NCI-H187 treated with DMSO at 0.1 percent for 48 hours (cell line): ENCODE measurements at places on chromosomes 2 and 18.

DNA sequence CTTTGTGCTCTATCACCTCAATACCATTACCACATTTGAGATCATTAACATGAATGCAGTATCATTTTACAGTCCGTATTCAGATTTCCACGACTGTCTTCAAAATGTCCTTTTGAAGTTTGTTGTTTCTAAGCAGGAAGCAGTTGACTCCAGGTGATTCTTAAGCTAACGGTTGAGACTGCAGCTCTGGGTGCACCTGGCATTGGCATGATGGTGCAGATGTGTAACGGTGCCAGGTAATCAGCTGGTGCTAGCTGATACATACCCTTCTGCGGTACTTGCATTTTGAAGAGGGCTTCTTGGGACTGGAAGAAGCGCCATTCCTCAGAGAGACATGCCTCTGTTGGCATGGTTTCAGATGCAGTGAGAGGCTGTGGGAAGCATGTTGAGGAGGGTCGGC is 19.5 kb downstream of the SIGLEC15 start:
- DNase-seq = peak; percentile 5

DNA sequence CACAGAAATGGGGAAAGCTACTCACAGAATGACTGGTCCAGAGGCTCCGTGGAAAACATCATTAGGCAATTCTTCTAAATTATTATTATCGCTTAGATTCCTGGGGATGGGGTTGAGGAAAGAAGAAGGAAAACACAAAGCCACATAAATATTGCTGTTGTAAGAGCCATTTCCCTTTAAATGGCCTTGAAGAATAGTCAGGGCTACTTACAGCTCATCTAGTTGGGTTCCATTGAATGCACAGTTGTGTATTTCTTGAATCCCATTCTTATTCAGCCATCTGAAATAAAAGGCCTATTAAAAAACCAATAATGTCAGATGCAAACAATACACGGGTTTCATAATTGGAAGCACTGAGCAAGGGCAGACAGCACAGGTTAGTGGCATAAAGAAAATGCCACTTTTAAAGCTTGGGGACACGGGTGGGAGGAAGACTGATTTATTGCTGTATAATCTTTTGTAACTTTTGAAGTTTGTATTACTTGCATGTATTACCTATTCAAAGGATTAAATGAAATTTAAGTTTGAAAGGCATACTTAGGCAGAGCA is 171.4 kb downstream of the FSHR start:
- no peak for DNase-seq

GRCh38 chr2:98518101-98518500 is 73.4 kb downstream of the INPP4A start:
- no peak for DNase-seq

GRCh38 chr2:67135208-67135607 is 261.9 kb upstream of the ETAA1 start:
- no peak for DNase-seq

DNA sequence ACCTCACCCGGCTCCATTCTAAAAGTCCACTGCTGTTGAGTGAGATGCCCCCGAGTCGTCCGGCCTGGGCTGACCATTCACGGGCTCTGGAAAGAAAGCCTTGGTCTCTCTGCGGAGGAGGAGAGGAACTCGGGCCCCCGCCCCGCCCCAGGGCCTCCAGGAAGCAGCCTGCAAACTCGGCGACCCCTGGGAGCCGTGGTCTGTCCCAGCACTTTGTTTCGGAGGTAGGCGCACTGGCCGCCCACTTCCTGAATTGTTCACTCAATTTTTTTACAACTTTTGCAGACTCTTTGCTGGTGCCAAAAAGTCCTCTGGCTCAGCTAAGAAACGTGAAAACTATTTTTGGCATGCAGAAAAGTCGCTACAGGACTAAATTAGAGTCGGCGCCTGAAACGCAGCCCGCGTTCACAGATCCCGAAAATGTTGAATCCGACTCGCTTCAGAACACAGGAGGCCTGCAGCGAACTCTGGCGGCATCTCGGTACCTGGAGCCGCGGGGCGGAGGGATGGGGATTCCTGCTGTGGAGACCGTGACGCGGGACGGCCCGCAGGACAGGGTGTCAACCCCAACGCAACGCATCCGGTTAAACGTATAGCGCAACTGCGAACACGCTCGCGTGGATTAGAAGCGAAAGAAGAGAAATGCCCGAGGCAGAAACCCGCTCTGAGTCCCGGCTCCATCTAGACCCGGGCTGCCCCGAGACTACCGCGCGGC is 1.5 kb downstream of the PXDN start:
- no peak for DNase-seq

GRCh38 chr18:49360582-49360981 is 99.9 kb downstream of the DYM start:
- no peak for DNase-seq

GRCh38 chr2:225354281-225354774 is 45.2 kb upstream of the NYAP2 start:
- DNase-seq = no peak

GRCh38 chr2:12347066-12347493 is 369.7 kb upstream of the TRIB2 start:
- DNase-seq = no peak

- no peak for DNase-seq
Measured at GRCh38 chr18:58813105-58813504, 51.6 kb upstream of the ZNF532 start.

DNA sequence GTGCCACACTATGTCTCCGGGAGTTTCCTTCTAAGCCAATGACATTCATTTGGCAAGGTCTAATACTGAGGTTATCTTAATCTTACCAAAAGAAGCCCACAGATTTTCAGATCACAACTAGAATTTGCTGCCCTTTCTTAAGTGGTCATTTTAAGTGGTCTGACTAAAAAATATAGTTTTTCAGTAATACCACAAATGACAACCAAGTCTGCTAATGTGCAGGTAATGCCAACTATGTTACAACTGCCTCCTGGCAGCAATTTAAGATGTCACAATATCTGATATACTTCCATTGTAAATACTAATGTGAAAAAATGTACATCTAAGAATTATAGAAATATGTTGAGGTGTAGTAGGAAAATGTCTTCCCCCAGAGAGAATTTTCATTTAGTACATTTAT is 49.3 kb downstream of the USP37 start:
- DNase-seq = no peak

DNA sequence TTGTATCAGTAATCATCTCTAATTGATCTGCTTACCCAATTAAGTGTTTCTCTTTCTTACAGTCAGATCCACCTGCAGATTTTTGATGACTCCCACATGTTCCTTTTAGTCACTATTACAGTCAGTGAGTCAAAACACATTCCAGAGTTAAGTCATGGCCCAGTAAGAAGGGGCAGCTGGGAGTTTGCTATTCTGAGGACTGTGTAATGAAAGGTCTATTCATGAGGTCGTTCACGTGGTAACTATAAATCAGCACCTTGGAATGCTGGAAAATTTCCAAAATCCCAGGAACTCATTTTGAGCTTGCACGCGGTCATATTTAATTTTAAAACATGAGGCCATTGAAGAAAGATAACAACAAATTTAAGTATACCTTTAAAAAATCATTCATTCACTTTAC is 252.5 kb downstream of the XIRP2 start:
- no peak for DNase-seq

DNA sequence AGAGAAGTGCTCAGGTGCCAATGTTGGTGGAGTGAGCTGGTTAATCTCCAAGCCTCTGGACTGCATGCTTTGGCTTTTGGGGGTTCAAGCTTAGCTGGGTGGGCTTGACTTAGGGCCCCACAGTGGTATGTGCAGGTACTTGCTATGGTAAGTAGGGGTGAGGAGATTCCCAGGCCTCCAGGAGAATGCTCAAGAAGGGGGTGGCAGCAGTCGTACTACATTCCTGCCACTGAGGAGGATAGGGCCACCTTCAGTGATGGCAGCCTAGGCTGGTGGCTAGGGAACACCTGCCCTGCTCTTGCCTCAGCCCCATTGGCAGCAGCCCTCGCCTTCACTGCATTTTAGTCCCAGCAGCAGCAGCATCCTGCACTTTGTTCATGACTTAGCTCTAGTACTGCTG is 55.6 kb upstream of the MYL1 start:
- no peak for DNase-seq

- DNase-seq = no peak
Measured at GRCh38 chr2:35891936-35892335, 463.6 kb upstream of the CRIM1 start.

DNA sequence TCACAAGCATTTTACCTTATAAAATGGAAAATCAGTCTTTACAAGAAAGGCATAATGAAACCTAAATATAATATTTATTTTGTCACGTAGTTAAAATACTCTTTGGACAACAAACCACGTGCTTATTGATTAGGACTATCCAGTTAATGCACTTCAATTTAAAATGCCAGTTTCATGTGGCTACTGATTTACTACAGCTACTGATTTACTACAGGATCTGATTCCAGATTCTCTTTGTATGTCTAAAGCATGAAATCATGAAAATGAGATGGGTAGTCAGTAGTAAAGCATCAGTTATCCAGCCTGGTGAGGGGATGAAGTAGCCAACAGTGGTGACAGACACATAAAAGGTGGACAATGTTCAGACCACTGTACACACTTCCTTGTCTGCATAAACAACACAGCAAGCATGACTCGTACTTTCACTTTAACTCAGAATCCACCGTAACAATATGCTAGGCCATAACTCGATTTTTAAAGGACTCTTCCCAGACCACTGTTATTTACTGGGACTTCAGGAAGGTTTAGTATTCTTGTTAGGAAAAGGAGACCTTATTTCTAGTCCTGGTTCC is 24.9 kb downstream of the ACAA2 start:
- DNase-seq = no peak

GRCh38 chr2:17430326-17430725 is 87.9 kb downstream of the RAD51AP2 start:
- no peak for DNase-seq

DNA sequence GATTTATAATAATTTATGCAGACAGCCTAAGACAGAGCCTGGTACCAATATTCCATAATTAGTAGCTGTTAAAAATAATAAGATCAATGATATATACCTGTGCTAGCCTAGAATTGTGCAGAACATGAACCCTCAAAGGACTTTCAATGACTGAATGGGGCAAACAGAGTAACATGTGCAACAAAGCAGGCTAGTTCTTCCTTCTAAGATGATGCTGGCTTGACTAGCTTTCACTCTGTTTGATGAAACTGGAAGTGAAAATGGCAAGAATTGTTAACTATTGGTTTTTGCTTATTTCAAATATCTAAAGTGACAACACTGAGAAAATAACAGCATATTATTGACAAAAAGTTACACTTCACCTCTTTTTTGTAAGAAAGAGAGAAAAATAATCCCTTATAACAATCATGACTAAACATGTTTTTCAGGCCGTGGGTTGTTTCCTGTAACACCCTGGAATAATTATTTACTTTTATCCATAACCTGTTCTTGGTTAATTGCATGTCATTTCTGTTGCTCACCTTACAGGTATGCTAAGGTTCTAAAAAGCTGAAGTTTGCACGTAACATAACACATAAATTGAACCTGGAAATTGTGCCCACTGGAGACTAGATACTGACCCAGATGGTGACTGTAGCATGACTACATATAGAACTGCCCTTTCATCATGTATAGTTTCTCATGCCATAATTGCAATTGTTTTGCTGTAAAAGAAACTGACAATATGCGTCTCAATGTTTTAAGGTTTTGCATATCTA is 108.7 kb downstream of the C18orf54 start:
- DNase-seq = no peak

DNA sequence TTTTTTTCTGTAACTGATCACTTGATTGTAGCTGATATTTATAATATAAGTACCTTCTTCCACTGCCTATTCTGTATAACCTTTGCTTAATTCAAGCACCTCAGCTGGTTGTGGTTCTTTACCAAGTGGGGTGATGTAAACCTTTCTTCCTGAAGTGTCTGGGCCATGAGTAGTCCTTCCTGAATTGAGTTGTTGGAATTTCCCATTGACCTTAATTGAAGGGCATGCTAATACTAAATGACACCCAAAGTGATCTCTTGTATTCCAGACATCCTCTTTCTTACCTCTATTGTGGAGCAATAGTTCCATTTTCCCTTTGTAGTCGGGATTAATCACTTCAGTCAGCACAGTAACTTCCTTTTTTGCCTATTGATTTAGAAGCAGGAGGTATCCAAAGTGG is 1496.8 kb upstream of the CELF4 start:
- no peak for DNase-seq
